Liver (tissue), 10 donors: ENCODE measurements at places on chromosomes 11 and 22.

- no peak for DNase-seq
Measured at GRCh38 chr11:83663446-83663845, 377.3 kb upstream of the CCDC90B start.

DNA sequence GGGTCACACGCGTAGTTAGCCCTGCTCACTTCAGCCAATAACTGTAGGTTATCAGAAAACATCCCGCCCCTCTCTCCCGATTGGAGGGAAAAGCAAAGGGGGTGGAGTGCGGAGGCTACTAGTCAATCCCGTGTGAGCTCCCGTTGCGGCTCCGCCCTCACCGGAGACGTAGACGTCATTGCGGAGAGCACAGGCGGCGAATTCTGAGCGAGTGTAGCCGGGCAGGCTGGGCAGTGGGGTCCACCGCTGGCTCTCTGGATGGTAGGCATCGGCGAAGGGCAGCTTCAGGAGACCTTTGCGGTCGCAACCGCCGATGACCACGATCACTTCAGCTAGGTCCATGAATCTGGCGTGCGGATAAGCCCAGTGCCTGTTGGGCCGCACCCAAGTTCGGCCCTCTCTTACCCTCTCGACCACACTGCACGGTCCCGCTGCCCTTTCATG, 4.7 kb downstream of the KLHL35 start:
- peak; percentile 90 for DNase-seq

DNA sequence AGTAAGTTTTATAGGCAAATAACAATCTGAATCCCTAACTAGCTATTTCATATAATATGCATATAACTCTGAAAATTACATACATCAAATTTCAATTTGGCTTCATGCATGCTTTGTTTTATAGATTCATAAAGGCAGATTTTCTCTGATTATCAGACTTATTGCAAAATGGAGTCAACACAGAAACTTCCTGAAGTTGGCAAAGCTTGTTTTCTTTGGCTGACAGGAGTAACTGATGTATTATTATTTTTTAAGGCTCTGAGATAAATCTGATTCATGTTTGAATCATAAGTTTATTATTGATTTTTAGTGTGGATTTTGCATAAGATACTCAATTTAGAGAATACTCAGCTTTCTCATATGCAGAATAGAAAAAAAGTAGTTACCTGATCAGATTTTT, 356.3 kb upstream of the CCDC90B start:
- no peak for DNase-seq

GRCh38 chr22:46352691-46353386, 17.3 kb downstream of the TRMU start:
- no peak for DNase-seq

DNA sequence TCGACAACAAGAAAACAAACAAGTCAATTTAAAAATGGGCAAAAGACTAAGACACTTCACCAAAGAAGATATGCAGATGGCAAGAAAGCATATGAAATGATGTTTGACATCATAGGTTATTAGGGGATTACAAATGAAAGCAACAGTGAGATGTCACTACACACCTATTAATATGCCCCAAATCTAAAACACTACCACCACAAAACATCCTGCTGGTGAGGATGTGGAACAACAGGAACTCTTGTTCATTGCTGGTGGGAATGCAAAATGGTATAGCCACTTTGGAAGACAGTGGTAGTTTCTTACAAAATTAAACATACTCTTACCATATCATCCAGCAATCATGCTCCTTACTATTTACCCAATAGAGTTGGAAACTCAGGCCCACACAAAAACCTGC, 29.0 kb downstream of the PRRG4 start:
- no peak for DNase-seq
